ENCODE measurements at places on chromosomes 12 and 14.
A peak's percentile ranks its signal among the peaks of the same experiment; 100 is the strongest.

- no peak for DNase-seq
Measured at GRCh38 chr12:93085383-93086287, 156.5 kb upstream of the EEA1 start.

DNA sequence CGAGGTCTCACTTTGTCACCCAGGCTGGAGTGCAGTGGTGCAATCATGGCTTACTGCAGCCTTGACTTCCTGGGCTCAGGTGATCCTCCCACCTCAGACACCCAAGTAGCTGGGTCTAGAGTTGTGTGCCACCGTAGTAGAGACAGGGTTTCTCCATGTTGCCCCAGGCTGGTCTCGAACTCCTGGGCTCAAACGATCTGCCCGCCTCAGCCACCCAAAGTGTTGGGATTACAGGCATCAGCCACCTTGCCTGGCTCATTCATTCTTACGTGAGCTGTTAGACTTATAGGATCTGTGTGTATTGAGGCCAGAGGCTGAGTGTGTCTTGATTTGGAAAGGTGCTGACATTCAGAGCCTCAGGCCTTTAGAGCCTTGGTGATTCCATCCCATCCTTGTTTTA, 128.1 kb downstream of the SLC25A47 start:
- DNase-seq, result no peak

GRCh38 chr14:102868956-102869547, 53.4 kb upstream of the AMN start:
- DNase-seq, result no peak

DNA sequence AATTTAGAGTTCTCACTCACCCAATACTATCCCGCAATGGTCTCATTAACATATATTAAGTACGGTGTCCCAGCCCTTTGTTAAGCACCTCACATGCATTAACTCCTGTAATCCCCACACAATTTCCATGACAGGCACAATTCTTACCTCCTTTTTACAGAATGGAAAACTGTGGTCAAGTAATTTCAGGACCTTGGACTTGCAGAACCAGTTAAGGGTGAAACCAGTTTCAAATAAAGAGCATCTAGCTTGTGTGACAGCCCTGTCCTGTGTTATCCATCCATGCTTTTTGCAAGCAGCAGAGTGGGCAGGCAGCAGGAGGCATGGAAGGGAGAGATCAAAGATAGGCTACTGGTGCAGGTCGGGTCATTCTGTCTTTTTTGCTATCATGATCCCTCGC, 470.8 kb downstream of the NELL2 start:
- no peak for DNase-seq

DNA sequence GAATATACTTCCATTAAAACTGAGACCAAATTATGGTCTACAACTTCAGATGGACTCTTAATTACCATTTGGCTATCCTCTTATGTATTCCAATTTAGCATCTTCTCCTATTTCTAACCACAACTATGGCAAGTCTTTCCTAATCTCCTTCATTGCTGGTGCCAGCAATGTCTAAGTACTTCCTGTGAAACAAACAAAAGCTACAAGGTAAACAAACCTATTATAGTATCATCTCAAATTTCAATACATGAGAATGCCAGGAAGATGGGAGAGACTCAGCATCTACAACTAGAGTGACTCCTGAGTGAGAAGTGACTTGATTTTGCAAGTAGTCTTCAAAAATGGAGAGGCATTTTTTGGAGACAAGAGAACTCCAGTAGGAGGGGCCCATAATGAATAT, 202.9 kb upstream of the ATXN7L3B start:
- no peak for DNase-seq

DNA sequence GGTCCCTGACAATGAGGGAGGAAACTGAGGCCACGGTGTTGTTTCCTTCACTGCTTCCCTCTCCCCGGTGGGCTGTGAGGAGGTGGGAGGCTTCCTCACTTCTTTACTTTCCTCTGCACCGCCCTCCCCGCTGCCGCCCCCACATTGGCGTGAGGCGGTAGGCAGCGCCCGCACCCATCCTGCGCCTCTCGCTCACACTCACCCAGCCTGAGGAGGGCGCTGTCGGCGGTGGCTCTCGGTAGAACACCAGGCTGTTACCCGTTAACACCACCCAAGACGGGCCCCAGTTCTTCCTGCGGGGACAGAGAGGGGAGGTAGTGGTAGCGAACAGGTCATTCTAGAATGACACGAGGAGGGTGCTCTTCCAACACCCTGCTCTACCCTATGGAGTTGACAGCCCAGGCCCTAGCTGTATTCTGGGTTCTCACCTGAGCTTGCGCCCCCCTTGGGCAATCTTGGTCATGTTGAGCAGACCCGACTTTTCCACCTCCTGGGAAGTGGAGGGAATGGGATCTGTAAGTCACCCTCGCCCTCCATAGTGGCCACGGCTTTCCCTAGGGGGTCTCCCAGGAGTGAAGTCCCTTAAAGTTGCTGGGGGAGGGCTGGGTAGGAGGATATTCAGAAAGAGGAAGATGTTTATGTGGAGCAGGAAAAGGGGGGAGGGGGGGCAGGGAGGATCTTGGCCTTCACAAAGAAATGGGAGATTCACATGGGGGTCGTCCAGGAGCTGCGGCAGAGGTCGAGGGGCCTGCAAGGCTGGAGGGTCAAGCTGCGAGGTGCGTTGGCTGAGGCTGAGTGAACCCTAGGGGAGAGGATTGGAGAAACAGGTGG, 3.3 kb downstream of the ARHGAP9 start:
- peak; percentile 81 for DNase-seq

- DNase-seq, result no peak
Measured at GRCh38 chr12:121649819-121650353, 19.6 kb downstream of the MORN3 start.

GRCh38 chr14:59187802-59188460, 536 bp upstream of the DAAM1 start:
- peak; percentile 29 for DNase-seq

- DNase-seq, result no peak
Measured at GRCh38 chr14:50319721-50320120, 7.6 kb downstream of the DMAC2L start.

All from stimulated activated CD4-positive, alpha-beta T cell treated with anti-CD3 and anti-CD28 coated beads, Interleukin-2, amount 100 ng/mL, for 24 hours (primary cell).